Hematopoietic multipotent progenitor cell treated with erythropoietin and hydrocortisone succinate and interleukin-3 and kit ligand, for 15 days (in vitro differentiated cells): ENCODE measurements at places on chromosomes 6 and 20.

DNA sequence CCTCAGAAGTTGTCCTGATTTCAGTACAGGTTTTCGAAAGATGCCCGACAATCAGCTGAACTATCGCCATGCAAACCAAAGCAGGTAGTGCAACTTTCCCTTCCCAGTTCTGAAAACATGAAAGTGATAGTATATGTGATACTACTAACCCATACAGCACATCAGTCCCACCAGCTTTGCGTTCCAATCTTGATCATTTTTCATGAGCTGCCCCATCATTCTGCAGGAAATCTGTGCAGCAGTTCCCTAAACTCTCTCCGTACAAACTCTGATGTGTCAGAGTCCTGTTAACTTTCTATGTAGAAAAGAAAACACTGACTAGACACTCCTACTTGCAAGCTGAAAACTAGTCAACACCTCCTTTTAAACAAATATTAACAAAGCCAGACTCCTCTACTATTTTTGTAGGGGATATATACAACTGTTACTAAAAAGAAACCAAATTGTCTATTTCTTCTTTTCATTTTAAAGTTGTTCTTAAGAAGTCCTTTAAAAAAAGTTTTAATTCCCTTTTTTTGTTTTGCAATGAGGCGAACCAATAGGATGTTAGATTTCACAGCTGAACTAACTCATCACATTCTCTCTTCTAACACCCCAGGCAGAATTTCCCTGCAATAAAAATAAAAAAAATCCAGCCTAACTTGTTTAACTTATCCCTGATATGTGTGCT is 99.6 kb upstream of the DST start:
- no peak for DNase-seq

- DNase-seq, result no peak
Measured at GRCh38 chr6:94254689-94255088, 835.3 kb upstream of the EPHA7 start.

- no peak for DNase-seq
Measured at GRCh38 chr6:13249817-13250216, 78.5 kb downstream of the TBC1D7 start.

GRCh38 chr6:125480571-125480970 is 178.8 kb upstream of the HDDC2 start:
- DNase-seq, result no peak

GRCh38 chr6:105769987-105770386 is 316.1 kb upstream of the PRDM1 start:
- no peak for DNase-seq

DNA sequence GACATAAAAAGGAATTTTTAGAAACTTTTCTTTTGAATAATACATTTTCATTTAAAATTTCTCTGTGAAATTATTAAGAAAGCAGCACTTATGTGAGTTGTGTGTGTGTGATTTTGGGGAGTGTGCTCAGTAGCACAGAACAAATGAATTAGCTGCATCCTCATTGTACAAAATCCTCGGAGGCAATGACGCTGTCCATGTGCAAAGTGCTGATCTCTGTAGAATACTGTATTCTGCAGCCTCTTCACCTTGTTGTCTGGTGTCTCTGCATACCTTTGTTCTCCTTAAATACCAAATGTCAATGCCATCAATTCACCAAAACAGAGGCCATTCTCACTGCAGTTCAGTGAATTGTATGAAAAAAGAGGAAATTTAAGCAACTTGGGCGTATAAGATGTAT is 838.4 kb downstream of the QKI start:
- no peak for DNase-seq

DNA sequence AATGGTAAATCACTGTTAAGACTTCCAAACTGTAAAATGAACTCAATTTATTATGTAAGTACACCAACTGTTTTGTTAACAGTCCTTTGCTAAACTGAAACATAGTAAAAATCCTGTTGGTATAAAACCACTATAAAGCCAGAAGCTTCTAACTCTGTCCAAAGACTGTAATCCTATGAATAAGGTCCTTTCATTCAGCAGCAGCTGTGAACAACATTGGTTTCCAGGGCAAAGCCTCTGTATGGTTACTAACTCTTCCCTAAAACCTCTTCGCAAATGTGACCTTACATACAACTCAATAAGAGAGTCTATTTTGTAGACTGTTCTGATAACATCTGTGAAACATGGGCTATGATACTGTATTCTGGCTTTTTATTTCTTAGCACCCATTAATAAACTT is 40.1 kb downstream of the NUP153 start:
- no peak for DNase-seq

- no peak for DNase-seq
Measured at GRCh38 chr6:12171717-12172116, 118.4 kb upstream of the EDN1 start.

DNA sequence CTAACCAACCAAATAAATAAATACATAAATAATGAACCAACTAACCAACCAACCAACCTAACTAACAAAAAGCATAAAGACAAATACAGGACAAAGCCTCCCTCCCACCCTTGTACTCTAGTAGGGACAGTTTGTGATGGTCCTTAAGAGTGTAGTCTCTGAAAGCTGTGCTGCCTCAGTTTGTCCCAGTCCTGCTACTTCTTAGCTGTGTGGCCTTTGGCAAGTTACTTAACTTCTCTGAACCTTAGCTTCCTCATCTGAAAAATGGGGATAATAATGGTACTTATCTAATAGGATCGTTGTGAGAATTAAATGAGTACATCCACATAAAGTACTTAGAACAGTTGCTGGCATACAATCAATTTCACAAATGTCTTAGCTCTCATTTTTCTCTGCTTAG is 232.6 kb upstream of the SUPT3H start:
- no peak for DNase-seq

- no peak for DNase-seq
Measured at GRCh38 chr20:62782149-62782892, 14.0 kb upstream of the MRGBP start.

DNA sequence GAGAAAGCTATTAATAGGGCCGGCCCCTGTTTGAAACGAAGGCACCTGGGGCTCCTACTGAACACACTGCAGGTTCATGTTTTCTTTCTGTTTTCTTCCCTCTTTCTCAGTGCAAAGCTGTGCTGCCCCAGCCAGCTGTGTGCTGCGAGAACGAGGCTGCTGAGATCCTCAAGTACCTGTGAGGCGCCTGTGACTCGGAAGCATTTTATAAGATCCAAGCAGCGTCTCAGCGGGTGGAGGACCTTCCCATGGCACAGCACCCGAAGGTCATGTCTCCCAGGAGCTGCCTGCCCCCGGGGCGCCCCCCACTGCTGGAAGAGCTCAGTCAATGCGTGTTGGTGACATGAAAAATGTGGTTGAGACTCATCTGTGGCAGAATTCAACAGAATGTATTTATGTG is 66.3 kb downstream of the SMOC2 start:
- DNase-seq, result no peak

DNA sequence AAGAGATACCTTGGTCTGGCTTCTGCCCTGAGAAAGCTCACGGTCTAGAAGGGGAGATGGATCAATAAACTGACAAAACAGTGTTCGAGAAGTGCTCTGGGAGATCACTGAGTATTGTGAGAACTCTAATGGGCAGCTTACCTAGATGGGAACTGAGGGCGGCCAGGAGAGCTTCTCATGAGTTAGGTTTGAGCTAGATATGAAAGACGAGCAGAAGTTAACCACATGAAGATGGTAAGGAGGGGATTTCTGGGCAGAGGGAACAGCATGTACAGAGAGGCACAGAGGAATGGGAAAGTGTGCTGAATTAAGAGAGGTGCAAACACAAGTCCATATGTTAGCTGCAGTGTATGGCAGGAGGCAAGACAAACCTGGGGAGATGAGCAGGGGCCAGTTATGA is 11.9 kb downstream of the ZFAND3 start:
- no peak for DNase-seq

- DNase-seq, result no peak
Measured at GRCh38 chr6:80544976-80545722, 438.7 kb downstream of the BCKDHB start.

DNA sequence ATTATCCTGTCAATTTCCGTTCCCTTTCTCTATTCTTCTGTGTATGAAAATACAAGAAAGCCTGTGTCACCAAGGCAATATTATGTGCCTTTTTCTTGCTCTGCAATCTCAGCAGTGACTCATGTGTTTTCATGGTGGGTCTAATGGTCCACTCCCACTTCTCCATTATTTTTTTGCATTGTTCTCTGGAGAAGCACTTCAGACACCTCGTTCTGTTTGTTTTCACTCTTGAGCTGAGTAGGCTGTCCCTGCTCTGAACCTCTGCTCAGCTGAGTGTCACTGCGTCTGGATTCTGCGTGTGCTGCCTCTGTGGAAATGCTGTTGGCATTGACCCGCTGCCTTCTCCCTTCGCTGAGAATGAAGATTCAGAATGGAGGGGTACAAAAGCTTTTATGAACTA is 230.6 kb downstream of the TMEM242 start:
- DNase-seq, result no peak

DNA sequence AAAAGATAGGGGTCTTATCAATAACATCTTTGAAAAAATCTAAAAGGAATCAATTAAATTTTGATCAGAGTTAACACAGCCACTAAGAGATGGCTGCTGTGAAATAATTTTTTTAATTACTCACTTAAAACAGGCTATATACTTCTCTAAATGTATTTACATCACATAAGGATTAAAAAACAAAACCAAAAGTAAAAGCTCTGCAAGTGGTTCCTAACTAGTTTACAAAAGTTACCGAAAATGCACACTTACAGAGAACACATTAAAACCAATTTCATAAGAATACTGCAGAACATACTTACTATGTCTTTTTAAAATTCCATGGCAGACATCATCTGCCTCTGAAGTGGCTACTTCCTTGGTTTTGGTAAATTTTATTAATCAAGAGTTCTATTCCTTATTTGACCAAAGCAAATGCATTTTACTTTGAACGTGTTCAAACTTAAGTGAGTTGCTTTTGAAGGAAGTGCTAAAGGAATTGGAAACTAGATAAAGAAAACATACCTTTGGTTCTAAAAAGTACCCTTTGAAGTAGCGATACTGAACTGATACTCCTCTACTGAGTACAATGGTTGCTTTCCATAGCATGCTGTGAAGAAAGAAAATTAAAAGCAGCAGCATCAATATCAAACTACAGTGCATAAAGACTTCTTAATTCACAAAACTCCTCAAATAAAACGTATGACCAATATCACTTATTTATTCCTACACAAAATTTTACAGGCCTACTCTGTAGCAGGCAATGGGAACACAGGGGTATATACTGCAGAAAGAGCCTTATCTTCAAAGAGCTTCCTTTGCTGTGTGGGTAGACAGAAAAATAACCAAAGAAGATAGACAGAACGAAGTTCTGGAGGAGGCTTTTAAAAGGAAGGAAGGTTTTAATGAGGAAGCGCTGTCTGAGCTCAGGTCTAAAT is 157.1 kb upstream of the SHLD1 start:
- no peak for DNase-seq

- DNase-seq, result no peak
Measured at GRCh38 chr6:133752129-133752528, 136.8 kb upstream of the TCF21 start.

DNA sequence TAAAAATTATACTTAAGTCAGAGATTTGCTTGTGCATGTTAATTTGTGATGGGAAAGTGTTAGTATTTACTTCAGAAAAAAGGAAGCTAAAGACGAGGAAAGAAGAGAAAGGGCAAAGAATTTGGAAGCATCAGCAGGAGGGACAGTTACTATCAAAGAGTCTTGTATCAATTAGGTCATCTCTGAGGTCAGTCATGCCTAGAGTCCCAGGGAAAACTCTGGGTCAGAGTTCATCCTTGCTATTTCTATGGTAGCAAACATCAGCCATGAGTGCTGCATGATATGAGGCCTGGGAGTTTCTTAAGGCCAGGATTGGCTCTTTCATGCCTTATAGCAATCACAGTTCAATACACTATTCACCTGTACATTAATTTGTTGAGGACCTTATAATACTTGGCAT is 292.9 kb downstream of the FARS2 start:
- DNase-seq, result no peak

DNA sequence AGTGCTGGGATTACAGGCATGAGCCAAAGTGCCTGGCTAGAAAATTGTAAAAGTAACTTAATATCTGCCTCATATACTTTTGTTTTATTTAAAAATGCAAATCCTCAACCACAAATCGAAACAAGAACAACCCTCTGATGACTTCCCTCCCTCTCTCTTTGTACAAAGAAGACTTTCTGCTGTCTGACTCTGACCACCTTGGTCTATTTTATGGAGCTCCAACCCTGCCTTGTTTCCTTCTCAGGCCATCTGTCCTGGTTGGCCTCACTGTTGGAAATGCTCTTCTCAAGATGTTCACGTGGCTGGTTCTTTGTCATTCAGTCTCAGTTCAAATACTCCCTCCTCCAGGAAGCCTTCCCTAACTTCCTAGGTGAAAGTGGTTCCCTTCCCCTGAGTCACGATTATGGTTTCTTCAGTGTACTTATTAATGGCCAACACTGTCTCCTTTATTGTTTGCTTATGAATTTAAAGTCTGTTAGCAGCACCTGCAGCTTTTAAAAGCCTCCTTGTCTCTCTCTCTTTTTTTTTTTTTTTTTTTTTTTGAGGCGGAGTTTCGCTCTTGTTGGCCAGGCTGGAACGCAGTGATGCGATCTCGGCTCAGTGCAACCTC is 151.5 kb upstream of the SALL4 start:
- DNase-seq, result no peak

DNA sequence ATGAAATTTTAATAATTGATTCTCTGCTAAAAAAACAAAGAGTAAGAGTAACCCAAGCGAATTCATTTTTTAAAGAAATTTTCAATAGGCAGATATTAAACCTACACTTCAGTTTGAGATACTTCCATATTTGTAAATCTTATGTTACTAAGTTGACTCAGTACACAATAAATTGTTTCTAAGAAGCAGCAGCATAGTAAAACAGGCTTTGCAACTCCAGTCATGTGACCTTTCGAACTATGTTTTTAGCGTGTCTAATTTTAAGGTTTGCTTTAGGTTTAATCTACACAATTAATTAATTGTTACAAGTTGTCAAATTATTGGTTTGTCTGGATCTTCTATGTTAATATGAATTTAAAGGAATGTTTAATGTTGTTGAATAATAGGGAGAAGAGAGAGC is 708.9 kb upstream of the CITED2 start:
- DNase-seq, result no peak

DNA sequence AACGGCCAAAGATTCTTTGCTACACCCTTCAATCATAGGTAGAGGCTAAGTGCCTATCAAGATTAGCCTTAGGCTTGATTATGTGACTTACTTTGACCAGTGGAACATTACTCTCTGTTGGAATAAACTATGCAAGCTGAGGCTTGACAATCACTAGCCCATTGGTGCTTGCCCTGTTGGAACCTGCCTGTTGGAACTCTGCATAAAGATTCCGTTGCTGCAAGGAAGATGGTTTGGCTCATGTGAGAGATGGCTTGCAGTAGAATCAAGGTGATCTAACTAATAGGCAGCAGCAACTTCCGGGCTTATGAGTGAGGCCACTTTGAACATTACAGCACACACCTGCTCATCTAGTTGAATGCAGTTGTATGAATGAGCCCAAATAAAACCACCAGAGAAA is 227.7 kb upstream of the TSHZ2 start:
- no peak for DNase-seq

- no peak for DNase-seq
Measured at GRCh38 chr6:163422550-163422949, 8.0 kb downstream of the QKI start.

GRCh38 chr20:58099956-58100730 is 128.3 kb downstream of the ANKRD60 start:
- DNase-seq, result no peak
